ENCODE measurements at places on chromosomes 13 and 19. TPM values are rescaled to one million over a fixed set of nuclear protein-coding genes. Genes with fewer than 3 reads are reported as not detected.
A peak's percentile ranks its signal among the peaks of the same experiment; 100 is the strongest.

- DNase-seq: peak; percentile 52
- H3K4me3 ChIP-seq: no peak overlapping the region
- H3K27me3 ChIP-seq: no peaks in the 10 kb centered on the region
- H3K4me1 ChIP-seq: peaks cover 30% of the 10 kb centered on the region
Measured at GRCh38 chr13:112779856-112780604, 90.2 kb downstream of the ATP11A start.

The CACNA1A gene
- 5.3 TPM for total RNA-seq

DNA sequence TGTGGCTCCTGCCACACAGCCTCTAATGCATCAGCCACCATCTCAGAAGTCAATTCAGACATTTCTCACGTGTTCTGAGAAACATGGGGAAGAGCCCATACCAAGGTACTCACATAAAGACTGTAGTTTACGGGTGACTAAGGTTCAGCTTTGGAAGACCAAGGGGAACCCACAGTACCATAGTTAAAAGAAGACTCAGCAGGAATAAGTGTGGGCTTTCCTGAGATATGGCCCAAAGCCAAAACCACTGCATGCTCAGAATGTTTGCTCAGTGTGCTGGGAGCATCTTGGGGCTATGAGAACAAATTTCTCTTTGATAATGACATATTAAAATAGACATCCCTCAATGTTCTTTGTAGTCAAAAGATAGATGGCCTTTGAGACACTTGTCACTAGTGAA is 283.8 kb downstream of the DCT start:
- no peak overlapping the region for H3K4me3 ChIP-seq
- no peak overlapping the region for H3K27ac ChIP-seq
- H3K36me3 ChIP-seq: no peaks in the 10 kb centered on the region
- peaks cover 2% of the 10 kb centered on the region for H3K4me1 ChIP-seq

DNA sequence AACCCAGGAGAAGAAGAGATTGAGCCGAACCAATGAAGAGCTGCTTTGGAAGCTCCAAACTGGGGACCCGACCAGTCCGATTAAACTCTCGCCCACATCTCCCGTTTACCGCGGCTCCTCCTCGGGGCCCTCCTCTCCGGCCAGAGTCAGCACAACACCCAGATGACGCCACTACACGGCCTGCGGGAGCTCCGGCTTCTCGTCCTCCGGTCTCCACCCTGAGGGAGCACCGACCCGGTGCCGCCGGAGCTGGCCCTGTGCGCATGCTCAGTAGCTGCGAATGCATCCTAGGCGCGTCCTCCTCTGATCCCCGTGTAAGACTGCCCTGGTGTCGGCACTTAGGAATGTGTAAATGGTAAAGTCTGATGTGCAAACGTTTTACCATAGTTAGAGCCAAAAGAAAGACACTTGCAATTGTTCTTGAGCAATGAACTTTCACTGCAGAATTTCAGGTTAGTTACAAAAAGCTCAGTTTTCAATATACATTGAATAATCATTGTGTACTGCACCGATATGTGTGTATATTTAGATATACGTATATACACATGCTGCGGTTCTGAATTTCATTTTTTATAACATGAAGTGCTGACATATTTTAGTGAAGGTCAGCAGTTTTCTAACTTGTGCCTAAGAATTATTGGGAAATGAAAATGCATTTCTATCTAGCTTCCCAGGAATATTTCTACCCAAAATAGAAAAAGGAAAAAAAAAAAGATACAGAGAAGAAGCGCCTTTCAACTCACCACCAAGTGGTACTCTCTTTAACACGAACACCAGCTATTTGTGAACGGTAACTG is 92.2 kb downstream of the SLC7A1 start:
- DNase-seq: peak; percentile 27
- H3K27me3 ChIP-seq: peaks cover 19% of the 10 kb centered on the region
- H3K36me3 ChIP-seq: no peaks in the 10 kb centered on the region
- no peak overlapping the region for H3K27ac ChIP-seq
- H3K4me3 ChIP-seq: no peak overlapping the region

The OLFM2 gene
- 2.7 TPM for total RNA-seq

DNA sequence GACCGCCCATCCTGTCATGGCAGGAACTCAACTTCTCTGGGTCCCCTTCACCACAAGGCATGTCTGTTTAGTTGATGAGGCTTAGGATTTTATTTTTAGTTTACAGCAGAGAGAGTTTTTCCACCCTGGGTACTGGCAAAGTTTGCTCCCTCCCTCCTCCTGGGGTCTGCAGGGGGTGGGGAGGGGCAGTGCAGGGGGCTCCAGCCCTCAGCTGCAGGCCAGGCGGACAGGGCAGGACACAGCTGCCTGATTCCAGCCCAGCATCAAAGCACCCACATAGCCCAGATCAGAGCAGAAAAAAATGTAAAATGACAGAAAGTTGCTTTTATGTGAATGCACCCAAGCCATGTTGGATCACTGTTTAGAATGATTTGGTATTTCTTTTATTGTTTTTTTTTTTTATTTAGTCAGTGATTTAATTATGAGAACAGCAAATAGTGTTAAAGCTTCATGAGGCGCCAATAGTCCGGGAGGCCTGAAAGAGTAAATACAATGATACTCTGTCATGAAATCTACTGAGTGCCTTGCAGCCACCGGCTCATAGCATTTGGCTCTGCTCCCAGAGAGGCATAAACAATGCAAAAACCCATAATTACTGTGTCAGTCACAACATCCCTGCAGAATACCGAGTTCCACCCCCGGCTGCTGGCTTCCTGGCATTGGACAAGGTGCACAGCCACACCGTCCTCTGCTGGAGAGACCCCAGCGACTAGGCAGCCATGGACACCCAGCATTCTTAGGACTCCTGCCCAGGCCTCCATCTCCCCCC is 923.5 kb downstream of the UQCRFS1 start:
- no peak overlapping the region for H3K27ac ChIP-seq
- H3K4me3 ChIP-seq: no peak overlapping the region
- no peaks in the 10 kb centered on the region for H3K4me1 ChIP-seq
- no peaks in the 10 kb centered on the region for H3K27me3 ChIP-seq

The RGS9BP gene
- total RNA-seq: 0.18 TPM

- DNase-seq: no peak
- no peaks in the 10 kb centered on the region for H3K36me3 ChIP-seq
- H3K4me3 ChIP-seq: no peak overlapping the region
- no peaks in the 10 kb centered on the region for H3K27me3 ChIP-seq
Measured at GRCh38 chr13:64482373-64482772, 2747.8 kb downstream of the PCDH9 start.

DNA sequence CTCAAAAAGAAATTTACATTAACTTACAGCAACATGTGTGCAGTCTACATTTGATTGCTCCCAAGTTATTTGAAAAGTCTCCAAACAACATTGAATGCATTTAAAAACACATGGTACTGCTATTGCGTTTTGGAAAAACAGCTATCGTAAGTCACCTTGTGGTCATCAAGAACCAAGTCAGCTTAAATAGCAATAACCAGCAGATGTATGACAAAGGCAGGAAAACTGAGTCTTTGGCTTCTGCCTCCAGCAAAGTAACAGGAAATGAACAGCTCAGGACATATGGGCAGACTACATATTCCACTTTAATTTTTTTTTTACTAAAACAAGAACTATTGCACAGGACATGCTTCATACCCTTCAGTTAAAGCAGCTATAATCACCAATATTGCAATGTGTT is 580.6 kb upstream of the SPRY2 start:
- no peak for DNase-seq
- H3K27ac ChIP-seq: no peak overlapping the region
- H3K4me3 ChIP-seq: no peak overlapping the region
- no peaks in the 10 kb centered on the region for H3K27me3 ChIP-seq
